ENCODE measurements at places on chromosomes 6 and 20.

DNA sequence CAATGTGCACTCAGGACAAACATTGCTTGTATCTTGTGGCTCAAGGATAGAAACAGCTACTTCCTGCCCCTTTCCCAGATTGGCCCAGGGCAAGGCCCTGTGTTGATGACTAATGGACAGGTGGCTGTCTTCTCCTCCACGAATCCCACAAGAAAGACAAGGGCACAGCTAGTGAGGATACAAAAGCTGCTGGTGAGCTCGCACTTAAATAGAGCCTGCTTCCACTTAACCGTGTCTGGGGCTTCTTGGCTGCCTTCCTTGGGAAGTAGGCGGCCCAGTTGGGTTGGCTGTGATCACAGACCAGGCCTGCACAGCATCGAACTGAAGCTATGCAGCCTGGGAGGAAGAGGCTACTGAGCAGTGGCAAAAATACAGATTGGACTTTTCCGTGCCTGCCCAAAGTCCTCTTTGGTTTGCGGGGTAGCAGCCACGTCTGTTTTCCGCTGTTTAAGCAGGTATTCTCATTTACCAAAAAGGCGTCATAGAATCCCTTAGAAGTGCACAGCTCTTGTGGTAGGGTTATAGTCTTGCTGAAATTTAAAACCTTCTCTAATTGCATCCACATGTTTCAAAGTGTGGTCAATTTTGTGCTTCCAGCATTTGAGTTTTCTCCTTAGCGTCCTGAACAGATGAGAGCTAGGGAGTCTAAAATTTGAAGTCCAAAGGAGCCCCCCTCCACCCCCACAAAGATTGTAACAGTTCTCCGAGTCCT is 23.0 kb upstream of the NAA20 start:
- no peak for DNase-seq

DNA sequence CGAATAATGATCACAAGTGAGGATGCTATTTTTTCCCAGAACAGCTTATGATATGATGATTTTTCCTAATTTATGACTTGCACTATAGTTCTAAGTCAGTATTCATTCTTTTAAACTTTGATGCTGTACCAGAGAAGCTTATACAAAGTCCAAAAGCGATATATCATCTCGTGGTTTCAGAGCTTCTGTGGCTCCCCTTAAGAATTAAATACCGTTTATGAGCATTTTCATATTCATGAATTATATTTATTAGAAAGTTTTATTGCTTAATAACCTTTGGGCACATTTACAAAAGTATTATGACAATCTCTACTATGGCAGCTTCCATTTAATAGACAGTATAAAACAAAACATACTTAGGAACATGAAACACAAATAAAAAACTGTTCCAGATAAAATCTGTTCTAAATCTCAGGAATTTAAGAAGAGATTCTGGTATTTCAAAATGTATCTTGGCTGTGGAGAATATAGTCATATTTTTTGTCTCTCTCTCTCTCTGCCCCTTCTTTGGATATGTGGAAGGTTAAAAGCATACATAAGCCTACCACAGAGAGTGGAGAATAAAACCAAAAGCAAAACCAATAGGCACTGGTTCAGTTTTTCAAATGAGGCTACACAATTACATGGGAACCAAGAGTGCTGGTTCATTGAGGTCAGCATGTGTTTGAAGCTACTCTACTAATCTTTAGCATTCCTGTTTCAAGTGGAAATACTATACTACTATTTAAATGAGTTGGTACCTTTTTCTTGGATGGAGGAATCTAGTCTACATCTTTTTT is 884.5 kb upstream of the GJE1 start:
- DNase-seq: no peak

GRCh38 chr20:45283551-45284057 is 23.0 kb upstream of the RBPJL start:
- peak; percentile 49 for DNase-seq

DNA sequence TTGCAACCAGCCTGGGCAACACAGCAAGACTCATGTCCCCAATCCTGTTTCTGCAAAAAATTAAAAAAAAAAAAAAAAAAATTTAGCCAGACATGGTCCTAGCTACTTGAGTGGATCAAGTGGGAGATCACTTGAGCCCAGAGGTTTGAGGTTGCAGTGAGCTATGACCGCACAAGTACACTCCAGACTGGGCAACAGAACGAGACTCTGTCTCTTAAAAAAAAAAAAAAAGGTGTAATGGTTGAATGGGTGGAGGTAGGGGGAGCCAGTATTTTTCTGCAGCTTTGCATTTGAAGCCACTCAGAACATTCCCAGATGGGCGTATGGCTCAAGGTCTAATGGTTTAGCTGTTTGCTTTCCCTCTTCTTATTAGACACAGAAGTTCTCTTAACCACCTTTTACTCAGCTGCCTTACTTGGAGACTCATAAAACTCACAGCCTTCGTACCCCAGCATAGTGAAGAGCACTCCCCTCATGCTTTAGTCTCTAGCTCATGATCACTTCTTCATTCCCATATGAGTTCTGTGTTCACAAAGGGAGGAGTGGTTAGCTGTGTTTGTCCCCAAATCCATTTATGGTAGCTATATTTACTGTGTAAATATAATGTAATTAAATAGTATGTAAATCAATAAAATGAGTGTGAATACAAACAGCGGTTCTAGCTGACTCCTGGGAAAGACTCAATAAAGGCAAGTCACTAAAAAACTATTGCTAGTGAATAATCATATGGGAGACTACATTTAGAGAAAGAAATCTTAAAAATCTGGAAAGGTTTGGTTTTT is 9.0 kb downstream of the FKBP1A start:
- DNase-seq: no peak

GRCh38 chr6:169221264-169221663 is 32.4 kb downstream of the THBS2 start:
- no peak for DNase-seq

DNA sequence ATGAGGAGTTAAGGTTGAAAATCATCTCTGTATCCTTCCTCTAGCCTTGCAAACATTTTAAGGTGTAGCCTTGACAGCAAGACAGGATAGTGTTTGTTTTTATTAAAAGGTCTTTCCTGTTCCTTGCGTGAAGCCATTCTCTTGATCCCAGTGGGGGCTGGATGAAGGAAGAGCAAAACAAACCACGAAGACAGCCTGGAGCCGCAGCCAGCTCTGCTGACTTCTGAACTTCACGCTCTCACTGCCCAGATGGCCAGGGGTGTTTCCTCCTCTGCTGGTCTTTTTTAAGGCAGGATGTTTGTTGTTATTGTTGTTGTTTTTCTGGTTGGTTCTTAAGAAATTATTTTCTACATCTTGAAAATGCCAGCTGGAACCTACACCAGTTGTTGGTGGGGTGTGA is 156.4 kb downstream of the MTHFD1L start:
- DNase-seq: no peak

GRCh38 chr20:5973172-5973571 is 22.7 kb downstream of the MCM8 start:
- DNase-seq: no peak

DNA sequence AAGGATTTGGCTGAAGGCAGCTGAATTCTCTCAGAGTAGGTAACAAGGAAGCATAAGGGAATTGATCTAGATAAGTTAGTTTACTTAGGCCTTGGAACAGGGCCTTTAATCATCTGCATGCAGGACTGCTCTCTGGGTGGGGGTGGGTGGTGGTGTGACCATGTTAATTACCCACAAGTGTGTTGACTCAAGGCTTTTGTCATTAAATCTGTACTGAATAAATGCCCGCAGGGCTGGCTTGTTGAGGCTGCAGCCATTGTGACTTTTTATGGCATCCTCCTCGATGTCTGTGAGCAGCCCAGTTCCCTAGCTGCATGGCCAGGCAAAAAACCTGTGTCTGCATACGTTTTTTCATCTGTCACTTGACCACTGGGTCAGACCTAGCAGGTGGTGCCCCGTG is 63.5 kb upstream of the ASCC3 start:
- no peak for DNase-seq

DNA sequence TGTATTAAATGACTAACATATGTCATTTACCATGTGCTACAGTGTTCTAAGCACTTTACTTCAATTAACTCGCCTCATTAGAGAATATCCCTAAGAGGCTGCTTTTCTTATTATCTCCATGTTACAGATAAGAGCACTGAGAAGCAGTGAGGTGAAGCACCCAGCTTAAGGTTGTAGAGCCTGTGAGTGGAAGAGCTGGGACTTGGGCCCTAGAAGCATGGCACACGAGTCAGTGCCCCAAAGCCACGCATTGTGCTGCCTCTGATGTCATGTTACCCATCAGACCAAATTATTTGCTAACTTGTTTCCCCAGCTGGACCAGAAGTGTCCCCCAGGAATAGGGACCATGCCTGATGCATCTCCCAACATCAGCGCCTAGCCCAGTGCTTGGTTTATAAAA is 34.1 kb downstream of the POFUT1 start:
- no peak for DNase-seq

GRCh38 chr20:24491041-24491756 is 21.8 kb downstream of the SYNDIG1 start:
- DNase-seq: no peak

- no peak for DNase-seq
Observed at GRCh38 chr6:160734627-160735026, 32.6 kb downstream of the PLG start.

DNA sequence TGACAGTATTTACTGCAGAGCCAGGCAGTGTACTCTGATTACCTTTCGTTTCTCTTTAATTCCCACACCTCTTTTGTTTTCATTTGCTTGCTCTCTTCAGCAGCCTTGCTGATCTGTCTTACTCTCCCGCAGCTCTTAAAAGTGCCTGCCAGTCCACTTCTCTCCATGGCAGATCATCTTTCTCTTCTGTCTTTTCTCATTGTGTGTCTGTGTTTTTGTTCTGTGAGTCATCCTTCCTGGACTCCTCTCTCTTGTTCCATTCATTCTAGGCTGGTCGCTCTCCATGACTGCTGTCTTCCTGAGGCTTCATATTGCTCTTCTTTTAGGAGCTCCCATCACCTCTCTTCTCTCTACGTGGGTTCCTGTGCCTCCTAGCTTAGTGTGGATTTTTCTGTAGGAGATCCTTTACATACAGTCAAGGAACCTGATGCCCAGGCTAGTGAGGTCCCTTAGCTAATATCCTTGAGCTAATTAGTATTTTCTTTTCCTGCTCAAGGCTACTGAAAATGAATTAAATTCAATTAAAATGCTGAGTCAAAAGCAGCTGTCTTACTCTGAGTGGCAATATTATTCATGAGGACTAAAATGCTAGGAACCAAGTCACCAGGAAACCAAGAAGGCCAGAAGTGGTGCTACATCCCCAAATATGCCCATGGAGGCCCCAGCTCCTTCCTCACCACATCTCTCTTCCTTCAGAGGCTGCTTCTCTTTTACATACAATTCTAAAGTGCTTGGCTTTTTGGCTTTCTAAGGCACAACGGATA is 86.1 kb downstream of the SLX4IP start:
- DNase-seq: no peak

GRCh38 chr6:148203970-148204369 is 138.7 kb upstream of the SASH1 start:
- DNase-seq: peak; percentile 78

GRCh38 chr6:73131706-73132105 is 93.6 kb downstream of the KHDC1L start:
- no peak for DNase-seq

DNA sequence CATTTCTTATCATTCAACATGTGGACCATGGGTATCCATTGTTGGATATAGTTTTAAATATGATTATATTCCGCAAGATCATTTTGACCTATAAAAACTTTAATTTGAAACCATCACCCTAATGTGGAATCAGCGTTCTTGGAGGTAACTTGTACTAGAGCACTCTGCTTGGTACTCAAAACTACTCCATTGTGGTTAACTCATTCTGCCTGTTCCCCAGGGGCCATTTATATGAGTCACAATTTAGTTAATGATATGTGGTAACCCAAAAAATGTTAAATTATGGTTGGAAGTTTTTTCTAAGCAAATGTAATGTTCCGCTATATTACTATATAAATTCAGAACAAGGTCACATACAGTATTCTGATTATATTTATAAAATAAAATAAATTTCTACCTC is 109.3 kb downstream of the TRDN start:
- DNase-seq: no peak

DNA sequence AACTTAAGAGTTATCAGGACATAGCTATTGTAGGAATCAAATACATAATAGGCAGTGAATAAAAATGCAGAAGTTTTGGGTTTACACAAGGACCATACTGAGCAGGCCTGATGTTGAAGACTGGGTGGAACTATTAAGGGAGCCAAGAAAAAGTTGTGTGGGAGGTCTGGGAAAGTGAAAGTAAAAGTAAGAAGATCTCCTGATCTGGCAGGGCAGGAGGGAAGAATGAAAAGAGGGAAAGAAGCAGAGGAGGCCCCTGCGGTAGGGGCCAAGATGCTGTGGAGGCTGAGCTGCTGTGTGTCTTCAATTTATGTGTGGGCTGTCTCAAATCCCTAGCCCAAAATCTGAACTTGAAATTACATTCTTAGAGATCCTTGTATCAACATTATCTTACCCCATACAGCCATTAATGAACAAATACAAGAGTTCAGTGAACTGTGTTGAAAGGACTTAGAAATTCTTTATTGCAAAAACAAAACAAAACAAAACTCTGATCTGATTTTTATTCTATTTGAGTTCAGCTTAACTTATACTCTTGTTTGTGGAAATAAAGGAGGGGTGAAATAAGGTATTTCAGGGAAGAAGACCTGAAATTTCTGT is 1183.8 kb downstream of the HACE1 start:
- DNase-seq: peak; percentile 10

DNA sequence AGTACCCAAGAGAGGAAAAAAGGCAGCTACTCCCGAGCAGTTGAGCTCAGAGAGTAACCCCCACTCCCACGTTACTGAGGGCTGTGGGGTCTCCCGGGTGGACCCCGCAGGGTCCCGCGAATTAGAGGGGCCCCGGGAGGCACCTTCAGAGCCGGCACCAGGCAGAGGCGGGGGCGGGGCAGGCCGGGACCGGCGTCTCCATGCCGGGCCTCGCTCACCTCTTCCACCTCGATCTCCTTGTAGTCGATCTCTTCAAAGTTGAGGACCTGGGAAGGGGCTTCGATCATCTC is 381 bp downstream of the MAP3K7 start:
- DNase-seq: peak; percentile 14

DNA sequence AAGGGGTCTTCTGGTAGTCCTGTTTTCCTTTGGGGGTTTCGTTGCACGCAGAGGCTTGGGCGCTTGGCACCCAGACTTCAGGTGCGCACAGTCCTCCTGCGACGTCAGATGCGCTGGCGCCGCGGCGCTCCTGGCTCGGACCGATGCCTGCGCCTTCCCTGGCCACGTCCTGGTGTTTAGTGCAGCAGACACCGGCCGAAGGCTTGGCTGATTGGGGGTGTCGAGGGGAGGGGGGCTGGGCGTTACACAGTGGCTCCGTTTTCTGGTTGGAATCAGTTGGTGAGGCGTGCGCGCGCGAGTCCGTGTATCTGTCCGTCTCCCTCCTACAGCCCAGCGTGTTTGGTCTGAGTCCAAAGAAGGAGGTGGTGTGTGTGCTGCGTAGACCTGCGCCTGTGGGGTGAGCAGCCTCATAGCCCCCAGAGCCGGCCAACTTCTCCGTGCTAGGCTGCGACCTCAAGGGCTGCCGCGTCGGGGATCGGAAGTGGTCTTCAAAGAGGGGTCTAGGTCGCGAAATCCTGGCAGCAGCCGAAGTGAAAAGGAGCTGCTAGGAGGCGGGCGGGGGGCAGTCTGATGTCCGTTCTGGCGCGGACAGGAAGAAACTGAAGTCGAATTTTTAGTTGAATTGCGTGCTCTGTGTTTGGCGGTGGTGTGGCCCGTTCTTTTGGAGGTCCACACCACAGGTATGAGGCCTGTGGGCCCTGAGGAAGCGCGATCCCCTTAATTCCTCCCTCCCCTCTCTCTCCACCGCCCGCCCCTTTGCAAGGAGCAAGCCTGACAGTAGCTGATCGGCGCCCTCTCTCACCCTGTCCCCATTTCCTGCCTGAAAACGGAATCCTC is 1.5 kb downstream of the SYNDIG1 start:
- no peak for DNase-seq

- DNase-seq: no peak
Observed at GRCh38 chr6:98946266-98946878, 1.4 kb downstream of the FBXL4 start.

GRCh38 chr6:25312034-25312620 is 33.0 kb downstream of the CARMIL1 start:
- no peak for DNase-seq
